Kidney epithelial cell (primary cell): ENCODE measurements at places on chromosomes 12 and 14.

- DNase-seq: no peak
These were observed 145.8 kb downstream of the MIPOL1 start for GRCh38 chr14:37343307-37344094.

GRCh38 chr14:78152201-78153063, 17.7 kb upstream of the NRXN3 start:
- DNase-seq: no peak

GRCh38 chr14:94886931-94887330, 117.0 kb upstream of the GSC start:
- no peak for DNase-seq

DNA sequence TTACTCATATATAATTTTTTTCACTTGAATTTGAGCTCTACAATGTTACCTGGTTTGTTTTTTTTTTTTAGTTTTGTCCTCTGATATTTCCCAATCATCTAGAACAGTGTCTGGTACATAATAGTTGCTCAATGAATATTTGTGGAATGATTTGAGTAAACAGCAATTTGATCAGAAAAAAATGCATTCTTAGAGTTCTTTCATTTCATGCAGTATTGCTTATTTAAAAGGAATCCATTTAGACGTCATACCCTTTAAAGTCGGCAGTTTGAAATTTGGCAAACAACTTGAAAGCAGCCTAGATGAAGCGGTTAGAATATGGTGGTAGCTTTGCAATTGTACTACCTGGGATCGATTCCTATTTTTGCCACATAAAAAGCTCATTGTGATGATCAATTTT, 140.0 kb downstream of the PDE3A start:
- no peak for DNase-seq

DNA sequence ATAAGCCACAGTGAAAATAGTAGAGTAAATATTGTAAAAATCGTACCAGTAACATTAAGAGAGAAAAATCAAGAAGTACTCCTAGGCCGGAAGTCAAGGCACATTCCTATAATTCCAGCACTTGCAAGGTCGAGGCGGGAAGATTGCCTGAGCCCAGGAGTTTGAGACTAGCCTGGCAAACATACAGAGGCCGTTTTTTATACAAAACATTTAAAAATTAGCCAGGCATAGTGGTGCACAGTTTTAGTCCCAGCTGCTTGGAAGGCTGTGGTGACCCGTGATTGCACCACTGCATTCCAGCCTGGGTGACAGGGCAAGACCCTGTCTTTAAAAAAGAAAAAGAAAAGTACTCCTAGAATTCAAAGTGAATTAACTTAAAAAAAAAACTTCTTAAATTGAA, 341.8 kb downstream of the C12orf50 start:
- no peak for DNase-seq

DNA sequence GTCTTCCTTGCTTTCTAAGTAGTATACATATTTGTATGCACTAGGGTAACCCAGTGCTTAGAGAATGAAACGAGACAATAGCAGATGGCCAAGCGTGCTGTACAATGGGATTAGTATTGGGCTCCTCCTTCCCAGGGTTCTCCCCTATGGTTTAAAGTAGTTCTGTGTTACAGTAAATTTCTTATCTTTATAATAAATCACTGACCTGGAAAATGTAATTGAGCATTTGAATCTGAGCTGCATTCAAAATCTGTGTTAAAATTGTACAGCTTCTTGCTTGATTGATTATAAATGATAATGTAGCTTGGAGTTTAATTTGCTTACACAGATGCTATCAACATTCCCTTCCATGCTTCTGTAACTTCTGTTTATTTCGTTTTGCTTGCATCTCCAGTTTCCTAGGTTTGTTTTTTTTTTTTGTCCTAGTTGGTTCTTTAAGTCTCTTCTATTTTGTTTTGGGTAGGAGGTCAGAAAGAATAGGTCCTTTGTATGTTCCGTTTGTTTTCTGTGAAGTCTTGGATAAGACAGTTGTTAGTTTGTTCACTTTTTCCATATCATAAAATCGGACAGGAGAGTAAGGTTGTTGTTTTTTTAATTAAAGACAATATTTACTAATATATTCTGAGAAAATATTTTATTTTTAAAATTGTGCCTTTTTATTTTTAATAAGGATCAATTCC, 171.2 kb downstream of the ERC1 start:
- no peak for DNase-seq

DNA sequence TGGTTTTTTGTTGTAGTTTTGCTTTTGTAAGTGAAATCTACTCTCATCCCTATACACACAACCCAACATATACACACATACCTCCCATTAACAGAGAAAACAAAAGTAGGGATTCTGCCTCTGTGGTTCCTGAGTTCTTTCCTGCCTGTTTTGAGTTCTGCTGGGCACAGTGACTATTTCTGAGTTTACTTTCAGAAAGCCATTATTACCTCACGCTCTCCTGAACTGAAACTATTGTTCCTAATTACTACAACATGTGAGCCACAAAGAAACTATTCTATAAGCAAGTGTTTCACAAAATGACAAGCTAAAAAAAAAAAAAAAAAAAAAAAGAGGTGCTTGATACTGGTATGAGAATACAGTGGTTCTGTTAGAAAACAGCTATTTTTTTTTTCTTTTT, 110.9 kb downstream of the ALG10B start:
- no peak for DNase-seq

DNA sequence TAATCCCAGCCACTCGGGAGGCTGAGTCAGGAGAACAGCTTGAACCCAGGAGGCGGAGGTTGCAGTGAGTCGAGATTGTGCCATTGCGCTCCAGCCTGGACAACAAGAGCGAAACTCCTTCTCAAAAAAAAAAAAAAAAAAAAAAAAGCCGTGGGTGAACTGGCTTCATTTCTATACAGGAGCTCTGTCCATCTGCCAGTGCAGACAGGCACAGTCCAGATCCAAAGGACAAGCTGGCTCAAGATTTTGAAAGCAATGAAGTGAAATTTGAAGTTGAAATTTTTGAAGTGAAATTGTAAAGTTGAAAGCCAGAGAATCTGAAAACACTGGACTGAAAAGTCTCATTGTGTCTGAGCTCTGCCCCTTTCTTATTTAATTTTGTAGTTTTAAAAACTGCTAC, 134.7 kb downstream of the CALM1 start:
- no peak for DNase-seq

GRCh38 chr14:55249423-55249822, 21.8 kb upstream of the FBXO34 start:
- no peak for DNase-seq

DNA sequence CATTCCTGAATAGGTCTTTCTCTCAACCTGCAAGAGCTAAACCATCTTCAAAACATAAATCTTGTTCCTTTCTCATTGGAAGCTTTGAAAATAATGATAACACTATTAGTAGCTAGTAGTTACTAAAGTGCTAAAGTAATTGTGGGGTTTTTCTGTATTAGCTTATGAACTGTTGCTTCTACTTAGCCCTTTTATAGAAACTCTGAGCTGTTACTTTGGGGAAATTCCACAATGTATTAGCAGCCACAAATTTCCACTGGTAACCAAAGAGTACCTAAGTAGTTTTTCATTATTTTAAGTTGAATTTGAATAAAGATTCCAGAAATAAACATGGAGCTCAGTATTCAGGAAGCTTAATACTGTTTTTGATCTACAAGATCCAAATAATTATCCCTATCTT, 6.4 kb upstream of the MAPK1IP1L start:
- DNase-seq: no peak

DNA sequence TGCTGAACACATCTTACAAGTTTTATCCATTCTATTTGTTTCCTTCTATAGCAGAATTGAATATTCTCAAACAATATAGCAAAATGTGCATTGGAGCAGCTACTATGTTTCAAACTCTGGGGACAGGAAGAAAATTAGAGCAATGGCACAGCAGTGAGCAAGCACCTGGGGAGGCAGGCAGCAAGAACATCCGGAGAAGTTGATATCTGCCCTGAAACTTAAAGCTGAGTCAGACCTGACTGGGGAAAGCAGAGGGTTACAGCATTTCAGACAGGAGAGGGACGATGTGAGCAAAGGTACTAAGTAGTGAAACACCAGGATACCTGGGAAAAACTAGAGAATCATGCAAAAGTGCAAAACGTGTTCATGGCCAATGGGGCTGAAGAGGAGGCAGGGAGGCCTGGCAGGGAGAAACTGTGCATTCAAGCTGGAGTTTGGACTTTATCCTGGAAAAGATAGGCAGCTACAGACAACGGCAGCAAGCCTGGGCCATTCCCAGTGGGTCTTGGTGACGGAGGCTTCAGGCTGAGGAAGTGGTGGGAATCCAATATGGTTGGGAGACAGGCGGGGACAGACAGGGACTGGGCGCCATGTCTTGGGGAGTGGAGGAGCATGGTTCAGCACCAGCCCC, 118.0 kb upstream of the CDKN3 start:
- no peak for DNase-seq

GRCh38 chr14:37088356-37089215, 83.8 kb downstream of the SLC25A21 start:
- DNase-seq: no peak

- no peak for DNase-seq
These were observed 343.7 kb downstream of the CACNA1C start for GRCh38 chr12:2396448-2396871.

DNA sequence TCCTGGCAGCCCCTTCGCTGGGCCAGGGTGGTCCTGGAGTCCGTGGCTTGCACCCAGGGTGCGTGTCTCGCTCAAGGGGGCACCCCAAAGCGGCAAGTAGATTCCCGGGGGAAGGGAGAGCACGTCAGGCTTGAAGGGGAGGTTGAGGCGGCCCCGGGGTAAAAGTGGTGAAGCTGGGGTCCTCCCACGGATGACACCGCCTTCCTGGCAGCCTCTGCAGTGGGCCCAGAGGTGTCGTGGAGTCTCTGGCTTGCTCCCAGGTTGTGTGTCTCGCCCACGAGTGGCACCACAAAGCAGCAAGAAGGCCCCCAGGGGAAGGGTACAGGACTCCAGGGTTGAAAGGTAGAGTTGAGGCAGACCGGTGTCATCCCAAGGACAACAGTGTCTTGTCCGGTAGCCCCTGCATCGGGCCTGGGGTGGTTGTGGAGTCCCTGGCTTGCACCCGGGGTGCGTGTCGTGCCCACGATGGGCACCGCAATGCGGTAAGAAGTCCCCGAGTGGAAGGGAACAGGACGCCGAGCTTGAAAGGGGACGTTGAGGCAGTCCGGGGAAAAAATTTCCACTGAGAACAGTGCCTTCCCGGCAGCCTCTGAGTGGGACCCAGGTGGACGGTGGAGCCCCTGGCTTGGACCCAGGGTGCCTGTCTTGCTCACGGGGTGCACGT, 158.0 kb upstream of the ALG10B start:
- no peak for DNase-seq

DNA sequence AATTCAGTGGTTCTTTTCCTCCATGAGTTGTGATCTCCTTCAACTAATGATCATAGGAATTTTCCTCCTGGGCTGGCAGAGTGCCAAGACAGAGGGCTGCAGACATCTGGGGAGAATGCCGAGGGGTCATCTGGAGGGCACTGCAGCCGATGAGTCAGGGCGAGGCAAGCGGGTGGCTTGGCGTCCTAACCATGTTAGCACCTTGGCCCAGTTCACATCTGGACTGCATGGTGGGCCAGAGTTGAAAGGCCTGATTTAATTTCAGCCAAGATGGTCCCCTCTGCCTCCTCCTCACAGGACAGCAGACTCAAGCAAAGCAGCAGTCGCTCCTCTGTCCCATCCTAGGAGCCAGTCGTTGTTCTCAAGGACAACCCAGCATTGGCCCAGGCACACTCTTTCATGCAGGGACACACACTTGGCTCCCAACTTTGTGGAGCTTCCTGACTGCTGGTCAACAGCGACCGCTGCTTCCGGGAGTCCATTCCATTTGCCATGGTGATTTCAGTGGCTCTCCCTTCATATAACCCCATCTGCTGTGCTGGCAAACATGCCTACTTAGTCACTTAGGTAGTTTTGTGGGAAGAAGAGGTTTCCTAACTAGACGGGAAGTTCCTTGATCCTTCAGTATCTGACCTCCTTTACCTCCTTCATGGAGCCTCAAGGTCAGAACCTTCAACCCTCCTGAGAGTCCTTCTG, 161.8 kb downstream of the TTC8 start:
- DNase-seq: no peak

DNA sequence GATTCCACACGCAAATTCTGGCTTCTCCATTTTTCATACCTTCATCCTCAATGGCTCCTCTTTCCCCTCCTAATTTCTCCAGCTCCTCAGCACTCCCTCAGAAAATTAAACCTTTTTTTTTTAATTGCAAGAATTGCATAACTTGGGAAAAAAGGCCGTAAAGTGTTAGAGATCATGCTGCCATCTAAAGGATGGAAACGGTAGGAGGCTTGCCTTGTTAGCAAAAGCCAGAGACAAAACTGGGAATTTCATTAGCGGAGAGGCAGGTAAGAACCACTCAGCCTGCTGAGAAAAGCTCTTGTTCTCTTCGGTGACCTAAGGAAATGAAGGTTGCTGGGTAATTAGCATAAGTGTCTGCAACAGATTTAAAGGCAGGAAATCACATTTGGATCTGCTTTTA, 204.3 kb downstream of the AEBP2 start:
- peak; percentile 19 for DNase-seq

- peak; percentile 7 for DNase-seq
These were observed 493.2 kb upstream of the GARIN6 start for GRCh38 chr12:99154216-99154982.

DNA sequence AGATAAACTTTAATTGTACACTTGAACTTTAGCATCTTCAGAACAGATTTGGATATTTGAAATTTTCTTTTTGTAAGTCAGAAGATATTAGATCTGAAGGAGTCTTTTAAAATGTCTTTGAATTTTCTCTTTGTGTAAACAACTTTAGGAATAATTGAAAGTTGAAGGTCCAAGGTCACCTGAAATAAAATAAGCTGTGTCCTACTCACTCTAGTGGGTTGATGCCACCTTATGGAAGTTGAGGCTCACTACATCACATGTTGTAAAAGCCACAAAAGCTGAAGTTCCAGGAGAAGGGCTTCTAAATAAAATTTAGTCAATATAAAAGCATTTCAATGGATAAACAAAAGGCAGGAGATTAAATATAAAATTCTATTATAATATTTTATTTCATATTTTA, 122.0 kb upstream of the ATXN7L3B start:
- no peak for DNase-seq

GRCh38 chr14:64958201-64958600, 13.9 kb downstream of the RAB15 start:
- DNase-seq: no peak

- DNase-seq: no peak
These were observed 11.3 kb upstream of the SYT1 start for GRCh38 chr12:78853231-78853630.

GRCh38 chr14:26400373-26400772, 197.5 kb downstream of the NOVA1 start:
- no peak for DNase-seq

DNA sequence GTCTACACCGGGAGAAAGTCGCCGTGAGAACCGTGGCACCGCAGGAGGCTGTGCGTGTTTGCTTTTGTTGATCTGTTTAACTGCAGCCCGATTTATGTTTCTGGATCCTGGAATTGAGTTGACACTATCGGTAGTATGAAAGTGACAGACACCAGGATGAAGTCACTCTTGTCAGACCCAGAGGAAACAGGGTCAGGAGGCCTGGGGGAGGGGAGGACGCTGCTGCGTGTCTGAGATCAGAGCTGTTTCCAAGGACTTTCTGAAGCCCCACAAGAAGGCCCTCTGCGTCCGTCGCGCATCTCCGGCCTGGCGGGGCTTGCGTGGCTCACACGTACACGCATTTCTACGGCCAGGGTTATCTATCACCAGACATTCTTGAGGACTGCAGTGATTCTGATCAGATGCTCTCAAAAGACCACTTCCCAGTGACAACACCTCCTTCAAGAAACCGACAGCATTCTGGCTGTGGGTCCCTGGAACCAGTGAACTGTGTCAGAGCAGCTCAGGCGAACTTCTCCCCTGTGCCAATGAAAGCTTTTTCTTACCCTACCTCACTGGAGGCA, 263.4 kb downstream of the ADGRD1 start:
- no peak for DNase-seq

GRCh38 chr14:85542623-85543022, 12.7 kb downstream of the FLRT2 start:
- DNase-seq: no peak

- no peak for DNase-seq
These were observed 17.7 kb downstream of the SMCO2 start for GRCh38 chr12:27464220-27464554.
